Thoracic aorta (tissue), 2 donors: ENCODE measurements at places on chromosomes 6 and 20. TPM values are rescaled to one million over a fixed set of nuclear protein-coding genes. Genes with fewer than 3 reads are reported as not detected.

PAK5 gene
- not detected for total RNA-seq

MCHR2 gene
- not detected for total RNA-seq

TSPO2 gene
- total RNA-seq, result not detected

VGLL2 gene
- not detected for total RNA-seq

DNA sequence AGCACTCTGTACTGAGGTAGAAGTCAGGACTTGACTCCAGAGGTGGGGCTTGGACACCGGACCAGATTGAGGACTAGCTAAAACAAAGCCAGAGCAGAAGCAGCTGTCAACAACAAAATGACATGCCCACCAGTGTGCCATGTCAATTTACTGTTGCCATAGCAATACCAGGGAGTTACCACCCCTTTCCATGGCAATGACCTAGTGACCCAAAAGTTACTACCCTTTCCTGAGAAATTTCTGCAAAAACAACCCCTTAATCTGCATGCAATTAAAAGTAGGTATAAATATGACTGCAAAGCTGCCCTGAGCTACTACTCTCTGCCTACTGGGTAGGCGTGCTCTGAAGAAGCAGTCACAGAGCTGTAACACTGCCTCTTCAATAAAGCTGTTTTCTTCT, 21.0 kb downstream of the MAP3K5 start:
- DNase-seq, result no peak

GRCh38 chr6:137824896-137825295, 42.2 kb upstream of the TNFAIP3 start:
- DNase-seq, result no peak

DNA sequence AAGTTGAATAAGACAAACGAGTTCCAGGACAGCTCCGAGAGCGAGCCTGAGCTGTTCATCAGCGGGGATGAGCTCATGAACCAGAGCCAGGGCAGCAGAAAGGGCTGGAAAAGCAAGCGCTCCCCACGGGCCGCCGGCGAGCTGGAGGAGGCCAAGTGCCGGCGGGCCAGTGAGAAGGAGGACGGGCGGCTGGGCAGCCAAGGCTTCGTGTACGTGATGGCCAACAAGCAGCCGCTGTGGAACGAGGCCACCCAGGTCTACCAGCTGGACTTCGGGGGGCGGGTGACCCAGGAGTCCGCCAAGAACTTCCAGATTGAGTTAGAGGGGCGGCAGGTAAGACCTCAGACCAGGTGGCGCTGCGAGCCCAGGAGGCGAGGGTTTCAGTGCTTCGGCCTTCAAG, 56.0 kb upstream of the TMEM181 start:
- DNase-seq, result no peak

DNA sequence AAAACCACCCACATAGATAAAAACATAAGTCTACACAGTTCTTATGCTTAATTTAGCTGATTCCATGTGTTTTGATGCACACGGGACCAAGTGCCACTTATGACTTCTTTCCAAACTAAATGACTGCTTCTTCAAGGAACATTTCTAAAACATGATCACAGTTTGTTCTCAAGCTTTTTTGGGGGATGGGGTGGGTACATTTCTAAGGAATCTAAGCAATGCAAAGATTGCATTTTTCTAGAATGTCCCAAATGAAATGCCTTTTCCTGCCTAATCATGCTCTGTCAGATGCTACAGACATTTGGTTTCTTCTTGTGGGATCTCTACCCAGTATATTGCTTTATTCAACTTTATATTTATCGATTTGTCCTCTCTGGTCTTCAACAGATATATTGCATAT, 496.8 kb upstream of the JAG1 start:
- DNase-seq, result no peak

DNA sequence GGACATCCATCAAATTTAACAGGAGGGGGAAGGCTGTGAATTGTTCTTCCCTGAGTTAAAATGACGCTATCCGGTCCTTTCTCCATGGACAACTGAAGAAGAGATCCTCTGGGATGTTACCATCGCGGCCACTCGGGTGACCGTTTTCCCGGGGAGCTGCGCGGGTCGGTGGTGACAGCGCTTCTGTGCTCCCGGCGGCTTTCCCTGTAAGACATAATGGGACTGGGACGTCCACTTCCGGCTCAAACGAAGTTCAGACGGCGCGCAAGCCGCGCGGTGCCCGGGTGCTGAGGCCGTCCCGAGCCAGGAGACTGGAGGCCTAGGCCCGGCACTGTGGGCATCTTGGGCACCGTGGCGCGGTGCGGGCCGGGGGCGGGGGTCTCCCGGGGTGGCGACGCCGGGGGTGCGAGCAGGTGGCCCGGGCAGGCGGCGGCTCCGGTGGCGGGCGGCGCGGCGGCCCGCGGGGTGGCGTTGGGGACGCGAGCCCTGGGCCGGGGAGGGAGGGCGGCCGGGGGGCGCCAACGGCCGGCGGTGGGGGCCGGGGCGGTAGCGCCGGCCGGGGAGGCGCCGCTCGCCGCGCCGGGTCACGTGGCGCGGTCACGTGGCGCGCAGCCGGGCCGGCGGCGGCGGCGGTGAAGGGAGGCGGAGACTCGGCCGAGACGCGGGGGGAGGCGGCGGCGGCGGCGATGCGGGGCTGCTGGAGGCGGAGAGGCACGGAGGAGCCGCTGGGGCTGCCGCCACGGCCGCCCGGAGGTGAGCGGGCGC, 63.6 kb downstream of the GTF2H5 start:
- no peak for DNase-seq

- DNase-seq, result no peak
These were observed 970 bp downstream of the BLTP3A start for GRCh38 chr6:34792605-34793500.

DNA sequence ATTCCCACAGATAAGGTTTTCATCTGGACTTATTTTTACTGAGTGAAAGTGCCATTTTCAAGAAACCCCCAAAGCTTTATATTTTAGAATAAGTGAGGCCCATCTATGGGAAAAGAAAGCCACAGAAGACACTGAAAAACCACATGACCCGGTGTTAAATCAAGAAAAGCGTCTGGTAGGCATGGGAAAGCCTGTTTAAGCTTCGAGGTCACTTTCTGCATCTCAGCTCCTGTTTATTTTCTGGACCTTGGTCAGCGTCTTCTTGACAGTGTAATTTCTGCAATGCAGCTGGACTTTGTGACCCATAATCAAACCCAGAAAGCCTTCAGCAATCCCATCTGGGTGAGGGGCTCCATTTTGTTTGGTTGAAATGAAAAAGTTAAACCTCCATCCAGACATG, 59.6 kb upstream of the NEDD9 start:
- DNase-seq, result no peak

DNA sequence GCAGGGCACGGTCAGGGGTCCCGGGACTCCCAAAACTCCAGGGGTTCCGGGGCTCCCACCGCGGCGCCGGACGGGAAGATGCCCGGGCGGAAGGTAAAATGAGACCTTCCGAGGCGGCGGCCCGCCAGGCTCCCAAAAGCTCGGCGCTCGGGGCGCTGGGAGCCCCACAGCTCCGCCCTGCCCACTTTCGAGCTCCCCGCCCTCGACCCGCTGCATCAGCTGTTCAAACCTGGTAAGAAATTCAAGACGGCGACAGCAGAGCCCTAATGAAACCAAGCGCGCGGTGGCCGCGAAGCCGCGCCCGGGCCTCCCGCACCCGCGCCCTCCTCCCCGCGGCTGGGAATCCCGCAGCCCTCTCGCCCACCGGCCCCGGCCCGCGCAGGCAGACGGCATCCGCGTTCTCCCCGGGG, 369 bp downstream of the SLC4A11 start:
- no peak for DNase-seq

DNA sequence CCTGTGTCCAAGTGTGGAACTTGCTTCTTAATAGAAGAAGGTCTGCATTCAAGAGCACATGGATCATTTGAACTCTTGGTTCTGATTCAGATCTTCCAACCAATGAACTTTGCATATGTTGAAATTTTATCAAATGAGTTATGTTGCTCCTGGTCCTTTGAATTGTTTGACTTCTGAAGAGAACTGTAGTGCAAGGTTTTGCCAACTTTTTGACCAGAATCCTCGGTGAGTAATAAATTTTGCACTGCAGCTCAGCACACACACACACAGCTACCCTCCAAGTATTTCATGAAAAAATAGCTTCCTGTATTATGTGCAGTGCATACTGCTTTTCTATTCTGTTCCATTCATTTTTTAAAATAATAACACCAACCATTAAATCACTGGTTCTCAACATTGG, 67.5 kb downstream of the BFSP1 start:
- no peak for DNase-seq
